ENCODE measurements at places on chromosomes 2 and 18.

DNA sequence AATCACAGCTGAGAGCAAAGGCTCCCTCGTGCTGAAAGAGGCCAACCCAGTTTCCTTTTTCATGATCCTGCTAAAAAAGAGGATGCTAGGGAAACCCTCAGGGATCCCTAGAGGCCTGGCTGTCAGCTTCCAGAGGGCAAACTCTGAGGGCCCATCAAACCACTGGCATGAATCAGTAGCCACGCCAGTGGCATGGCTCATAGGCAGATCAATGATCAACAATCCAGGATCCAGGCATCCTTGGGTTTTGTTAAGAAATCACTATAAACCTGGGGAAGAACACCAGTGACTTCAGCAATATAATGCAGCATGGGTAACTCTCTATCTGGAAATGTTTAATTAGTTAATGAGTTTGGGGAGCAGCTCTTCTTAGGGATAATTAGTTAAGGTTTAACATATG, 286.5 kb downstream of the C1D start:
- DNase-seq, result no peak

DNA sequence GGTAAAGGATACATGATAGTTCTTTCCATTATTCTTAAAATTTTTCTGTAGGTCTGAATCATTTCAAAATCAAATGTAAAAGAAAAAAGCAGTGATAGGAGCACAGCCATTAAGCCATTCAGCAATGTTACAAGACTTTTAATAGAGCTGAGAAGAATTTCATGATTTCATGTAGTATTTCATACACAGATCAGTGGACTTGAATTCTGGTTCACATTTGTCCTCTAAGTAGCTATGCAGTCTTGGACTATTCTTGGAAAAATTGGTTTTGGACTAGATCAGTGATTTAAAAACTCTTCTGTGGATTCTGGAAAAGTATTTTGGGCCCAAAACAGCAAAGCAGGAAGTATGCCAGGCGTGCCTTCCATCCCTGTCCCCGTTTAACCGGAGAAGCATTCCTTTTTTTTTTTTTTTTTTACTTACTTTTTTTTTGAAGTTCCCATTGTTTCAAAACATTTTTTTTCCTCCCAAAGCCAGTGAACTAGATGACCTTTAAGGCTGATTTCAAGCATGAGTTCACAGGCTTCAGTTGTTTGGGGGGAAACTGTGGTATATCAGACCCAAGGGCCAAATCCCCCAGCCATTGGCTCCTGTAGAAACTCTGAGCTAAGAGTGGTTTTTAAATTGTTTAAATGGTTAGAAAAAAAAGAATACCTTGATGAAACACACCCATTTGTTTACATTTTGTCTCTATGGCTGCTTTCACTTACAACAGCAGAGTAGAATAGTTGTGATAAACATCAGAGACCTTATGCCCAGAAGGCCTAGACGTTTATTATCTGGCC, 17.5 kb upstream of the POLI start:
- no peak for DNase-seq

GRCh38 chr2:201072201-201072530, 365 bp downstream of the NDUFB3 start:
- no peak for DNase-seq

DNA sequence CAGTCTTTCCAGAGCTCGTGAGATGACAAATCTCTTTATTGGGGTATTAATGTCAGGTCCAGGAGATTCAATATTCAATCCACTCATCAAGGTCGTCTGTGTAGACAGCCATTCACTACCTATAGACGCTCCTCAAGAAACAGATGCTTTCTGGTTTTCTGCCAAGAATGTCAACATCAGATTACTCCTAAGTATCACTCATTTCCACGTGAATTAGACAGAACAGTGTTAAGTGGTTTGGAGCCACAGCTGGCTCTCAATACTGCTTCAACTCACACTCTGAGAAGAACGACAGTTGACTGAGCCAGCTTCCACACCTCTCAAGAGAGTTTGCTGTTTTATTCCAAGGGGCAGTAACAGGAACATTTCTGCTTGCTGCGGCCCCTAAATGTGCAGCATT, 113.5 kb upstream of the NEDD4L start:
- DNase-seq, result no peak

DNA sequence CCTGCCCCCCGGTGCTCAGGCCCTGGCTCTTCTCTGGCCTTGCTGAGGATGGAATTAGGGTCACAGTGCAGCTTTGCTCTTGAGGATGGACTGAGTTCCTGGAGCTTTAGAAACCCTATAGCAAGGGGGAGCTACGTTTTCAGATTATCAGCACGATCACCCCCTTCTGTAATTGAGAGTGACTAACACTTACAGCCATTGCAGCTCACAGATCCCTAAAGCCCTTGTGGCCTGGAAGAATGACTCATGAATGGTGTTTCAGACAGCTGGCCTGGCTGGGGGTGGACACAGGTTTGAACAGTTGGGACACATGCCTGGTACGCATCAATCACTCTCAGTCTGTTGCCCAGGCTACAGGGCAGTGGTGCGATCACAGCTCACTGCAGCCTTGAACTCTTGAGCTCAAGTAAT, 79.7 kb upstream of the IGFBP5 start:
- peak; percentile 69 for DNase-seq

- DNase-seq, result no peak
Observed at GRCh38 chr2:71609958-71610357, 156.6 kb downstream of the DYSF start.

- no peak for DNase-seq
Observed at GRCh38 chr2:39920307-39920801, 141.3 kb upstream of the THUMPD2 start.

DNA sequence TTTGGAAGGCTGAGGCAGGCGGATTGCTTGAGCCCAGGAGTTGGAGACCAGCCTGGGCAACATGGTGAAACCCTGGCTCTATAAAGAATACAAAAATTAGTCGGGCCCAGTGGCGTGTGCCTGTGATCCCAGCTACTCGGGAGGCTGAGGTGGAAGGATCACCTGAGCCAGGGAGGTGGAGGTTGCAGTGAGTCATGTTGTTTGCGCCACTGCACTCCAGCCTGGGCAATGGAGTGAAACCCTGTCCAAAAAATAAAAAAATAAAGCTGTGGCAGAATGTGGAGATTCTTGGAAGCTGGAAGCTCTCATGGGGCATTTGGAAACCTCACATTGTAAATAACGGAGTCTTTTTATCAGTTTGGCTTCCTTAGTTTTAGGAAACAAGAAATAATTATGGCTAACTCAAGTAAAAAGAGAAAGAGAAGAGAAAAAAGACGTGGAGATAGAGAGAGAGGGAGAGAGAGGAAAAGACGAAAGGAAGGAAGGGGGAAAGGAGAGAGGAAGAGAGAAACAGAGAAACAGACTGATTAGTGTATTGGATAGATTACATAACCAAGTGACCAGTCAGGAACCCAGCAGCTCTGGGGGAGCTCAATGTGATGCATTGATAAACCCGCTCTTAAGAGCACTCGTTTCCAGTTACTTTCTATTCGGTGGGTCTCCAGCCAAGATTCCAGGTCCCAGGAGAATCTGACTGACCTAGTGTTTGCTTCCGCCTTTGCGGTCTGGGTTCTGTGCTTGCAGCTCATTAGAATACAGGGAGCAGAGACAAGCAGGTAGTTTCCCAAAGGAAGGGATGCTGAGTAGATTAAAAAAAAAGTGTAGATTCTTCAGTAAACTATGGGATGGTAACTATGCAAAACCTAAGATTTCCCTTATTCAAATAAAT, 1.1 kb upstream of the SPAST start:
- peak; percentile 58 for DNase-seq

- DNase-seq, result no peak
Observed at GRCh38 chr2:101036562-101036961, 34.5 kb downstream of the RPL31 start.

DNA sequence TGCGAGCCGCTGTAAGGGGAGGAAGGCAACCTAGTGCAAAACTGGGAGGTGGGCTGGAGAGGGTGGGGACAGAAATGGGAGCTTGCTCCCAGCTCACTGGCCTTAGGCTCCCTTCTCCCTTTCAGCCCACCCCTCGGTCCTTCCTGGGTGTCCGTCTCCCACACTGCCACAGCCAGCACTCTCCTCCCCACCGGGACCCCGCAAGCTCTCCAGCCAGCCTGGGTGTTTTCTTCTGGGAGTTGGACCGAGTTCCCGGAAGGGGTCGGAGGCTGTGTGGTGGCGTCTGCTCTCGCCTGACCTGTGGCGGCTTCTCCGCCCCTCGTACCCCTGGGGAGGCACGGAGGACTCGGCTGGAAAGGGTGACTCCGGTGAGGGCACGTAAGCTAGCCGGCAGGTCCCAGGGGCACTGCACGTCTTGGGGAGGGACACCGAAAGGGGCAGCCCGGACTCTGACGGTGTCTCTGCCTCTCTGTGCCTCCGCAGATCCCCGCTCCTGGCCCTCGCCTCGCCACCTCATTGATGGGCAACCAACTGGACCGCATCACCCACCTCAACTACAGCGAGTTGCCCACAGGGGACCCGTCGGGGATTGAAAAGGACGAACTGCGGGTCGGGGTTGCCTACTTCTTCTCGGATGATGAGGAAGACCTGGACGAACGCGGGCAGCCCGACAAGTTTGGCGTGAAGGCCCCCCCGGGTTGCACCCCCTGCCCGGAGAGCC, 1.1 kb downstream of the LRATD1 start:
- DNase-seq, result peak; percentile 28

GRCh38 chr2:200221055-200221955, 85.2 kb upstream of the SPATS2L start:
- no peak for DNase-seq

- DNase-seq, result no peak
Observed at GRCh38 chr18:8602040-8602439, 7.2 kb upstream of the RAB12 start.

DNA sequence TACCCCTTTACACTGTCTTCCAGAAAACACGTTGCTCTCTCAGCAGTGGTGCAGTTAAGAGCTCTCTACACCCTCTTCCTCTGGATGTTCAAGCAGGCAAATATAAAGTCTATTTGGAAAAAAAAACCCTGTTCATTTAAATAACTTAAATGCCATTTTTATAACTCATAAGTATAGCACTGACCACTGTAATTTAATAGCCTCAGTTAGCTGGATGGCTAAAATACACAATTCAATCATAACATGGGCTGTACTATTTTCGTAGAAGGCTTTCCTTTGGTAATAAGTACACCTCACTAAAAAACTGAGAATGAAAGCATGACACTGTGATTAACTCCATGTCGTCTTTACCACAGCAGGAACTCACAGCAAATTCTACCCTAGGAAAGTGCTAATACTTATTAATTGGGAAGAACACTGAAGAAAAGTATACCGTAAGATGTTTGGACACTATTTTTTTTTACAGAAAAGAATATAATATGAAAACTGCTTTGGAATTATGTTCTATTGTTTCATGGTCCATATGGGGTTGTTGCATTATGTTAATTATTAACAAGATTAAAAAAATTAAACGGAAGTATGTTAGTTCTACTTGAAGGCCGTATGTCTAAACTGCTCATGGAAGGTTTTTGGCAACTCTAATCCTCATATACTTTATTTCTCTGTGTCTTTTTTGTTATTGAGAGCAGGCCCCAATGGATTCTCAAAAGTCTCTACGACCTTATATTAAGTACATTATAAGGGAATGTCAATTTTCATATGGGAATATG, 269.1 kb downstream of the ZNF385B start:
- no peak for DNase-seq

DNA sequence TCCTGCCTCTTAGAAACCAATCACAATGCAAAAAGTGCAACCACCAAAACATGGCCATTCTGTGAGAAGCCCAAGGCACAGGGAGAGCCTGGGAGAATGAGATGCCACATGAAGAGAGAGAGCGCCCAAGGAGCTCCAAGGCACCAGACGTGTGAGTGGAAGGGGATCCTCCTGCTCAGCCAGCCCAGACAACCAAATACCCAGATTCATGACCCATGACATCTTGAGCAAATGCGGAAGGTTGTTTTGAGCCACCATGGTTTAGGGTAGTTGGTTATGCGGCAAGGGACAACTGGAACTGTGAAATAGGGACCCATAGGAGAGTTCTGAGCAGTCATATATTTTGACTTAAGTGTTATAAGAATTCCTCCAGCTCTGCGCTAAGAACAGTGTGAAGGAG, 7.0 kb downstream of the AFF3 start:
- no peak for DNase-seq

GRCh38 chr2:204116159-204116792, 179.7 kb downstream of the ICOS start:
- no peak for DNase-seq

DNA sequence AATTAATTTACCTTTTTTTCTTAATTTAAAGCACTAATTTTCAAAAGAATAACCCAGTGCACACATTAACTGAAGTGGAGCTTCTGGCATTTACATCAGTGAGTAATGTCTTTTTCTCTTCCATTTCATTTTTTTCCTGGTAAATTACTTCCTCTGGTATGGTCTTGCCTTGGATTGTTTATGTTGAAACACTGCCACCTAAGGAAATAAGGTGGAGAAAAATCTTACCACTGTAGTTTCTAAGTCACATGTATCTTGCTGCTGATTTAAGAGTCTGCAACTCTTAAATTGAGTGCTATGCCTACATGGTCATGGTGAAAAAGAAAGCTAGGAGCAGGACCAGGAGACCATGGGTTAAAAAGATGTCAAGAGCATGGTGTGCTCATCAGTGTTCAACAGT, 51.0 kb downstream of the TTC27 start:
- no peak for DNase-seq

DNA sequence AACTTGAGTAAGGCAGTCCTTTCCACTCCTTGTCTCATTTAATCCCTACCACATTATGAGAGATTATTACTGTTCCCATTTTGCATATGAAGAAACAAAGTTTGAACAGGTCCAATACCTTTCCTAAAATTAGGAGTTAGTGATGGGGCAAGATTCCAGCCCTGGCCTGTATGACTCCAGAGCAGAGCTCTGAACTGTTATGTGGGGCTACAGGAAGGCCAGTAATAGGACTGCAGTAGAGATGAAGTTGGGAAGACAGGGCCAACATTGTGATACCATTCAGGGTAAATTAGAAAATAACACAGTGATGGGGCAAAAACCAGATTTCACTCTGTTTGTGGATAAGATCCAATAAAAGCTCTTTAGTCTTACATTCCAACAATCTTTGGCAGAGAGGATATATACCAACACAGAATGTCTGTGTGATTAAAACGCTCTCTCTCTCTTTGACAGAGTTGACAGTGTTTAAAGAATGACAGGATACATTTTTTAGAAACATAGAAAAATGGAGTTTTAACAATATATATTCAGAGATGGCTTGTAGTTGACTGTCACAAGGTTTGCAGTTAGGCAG, 22.7 kb downstream of the KATNAL2 start:
- DNase-seq, result no peak

GRCh38 chr2:222431869-222432268, 7.5 kb downstream of the SGPP2 start:
- no peak for DNase-seq

GRCh38 chr2:209411718-209412117, 12.1 kb upstream of the MAP2 start:
- no peak for DNase-seq

All from left cardiac atrium (tissue), 4 donors.